ENCODE measurements at places on chromosomes 2 and 18. TPM values are rescaled to one million over a fixed set of nuclear protein-coding genes. Genes with fewer than 3 reads are reported as not detected.

The RESP18 gene
- total RNA-seq, result not detected

GRCh38 chr18:11343096-11343495, 193.7 kb upstream of the PIEZO2 start:
- DNase-seq, result no peak

DNA sequence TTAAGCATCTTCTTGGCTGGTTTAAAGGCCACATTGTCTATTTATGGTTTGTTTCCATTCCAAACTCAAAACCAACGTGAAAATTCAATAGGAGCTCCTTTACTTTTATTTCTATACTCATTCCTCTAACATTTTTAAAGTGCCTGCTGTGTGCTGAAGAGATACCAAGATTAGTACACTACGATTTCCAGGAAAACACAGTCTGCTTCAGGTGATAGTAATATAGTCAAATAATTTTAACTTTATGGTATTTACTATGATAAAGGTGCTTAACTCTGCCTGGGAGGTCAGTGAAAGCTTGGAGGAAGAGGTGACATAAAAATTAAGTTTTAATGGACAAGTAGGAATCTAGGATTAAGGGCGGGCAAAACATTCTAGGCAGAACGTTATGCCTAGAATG, 121.4 kb downstream of the KIAA1328 start:
- no peak for DNase-seq

The FASTKD2 gene
- total RNA-seq, result 33.7 TPM

DNA sequence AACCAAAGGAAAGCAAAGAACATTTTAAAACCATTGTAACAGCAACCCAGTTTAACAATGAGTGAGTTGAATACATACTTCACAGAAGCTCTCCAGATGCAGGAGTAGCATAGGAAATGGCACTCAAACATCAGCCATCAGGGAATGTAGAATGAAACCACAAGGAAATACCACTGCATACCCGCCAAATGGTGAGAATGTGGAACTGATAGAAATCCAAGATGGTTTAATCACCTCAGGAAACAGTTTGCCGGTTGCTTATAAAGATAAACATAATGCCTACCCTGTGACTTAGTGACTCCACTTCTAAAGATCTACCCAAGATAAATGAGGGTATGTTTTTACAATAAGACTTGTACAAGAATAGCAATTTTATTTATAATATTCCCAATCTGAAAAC, 132.0 kb downstream of the GALNT1 start:
- no peak for DNase-seq

DNA sequence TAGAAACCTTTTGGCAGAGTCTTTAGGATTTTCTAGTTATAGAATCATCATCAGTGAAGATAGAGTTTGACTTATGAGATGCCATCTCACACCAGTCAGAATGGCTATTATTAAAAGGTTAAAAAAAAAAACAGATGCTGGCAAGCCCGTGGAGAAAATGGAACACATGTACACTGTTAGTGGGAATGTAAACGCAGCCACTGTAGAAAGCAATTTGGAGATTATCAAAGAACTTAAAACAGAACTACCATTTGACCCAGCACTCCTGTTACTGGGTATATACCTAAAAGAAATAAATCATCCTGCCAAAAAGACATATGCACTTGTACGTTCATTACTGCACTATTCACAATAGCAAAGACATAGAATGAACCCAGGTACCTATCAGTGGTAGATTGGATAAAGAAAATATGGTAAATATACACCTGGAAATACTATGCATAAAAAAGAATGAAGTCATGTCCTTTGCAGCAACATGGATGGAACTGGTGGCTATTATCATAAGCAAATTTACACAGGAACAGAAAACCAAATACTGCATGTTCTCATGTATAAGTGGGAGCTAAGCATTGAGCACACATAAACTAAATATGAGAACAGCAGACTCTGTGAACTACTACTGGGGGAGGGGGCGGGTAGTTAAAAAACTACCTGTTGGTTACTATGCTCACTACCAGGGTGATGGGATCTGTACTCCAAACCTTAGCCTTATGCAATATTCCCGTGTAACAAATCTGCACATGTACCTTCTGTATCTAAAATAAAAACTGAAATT, 279.0 kb downstream of the KIAA1328 start:
- no peak for DNase-seq

DNA sequence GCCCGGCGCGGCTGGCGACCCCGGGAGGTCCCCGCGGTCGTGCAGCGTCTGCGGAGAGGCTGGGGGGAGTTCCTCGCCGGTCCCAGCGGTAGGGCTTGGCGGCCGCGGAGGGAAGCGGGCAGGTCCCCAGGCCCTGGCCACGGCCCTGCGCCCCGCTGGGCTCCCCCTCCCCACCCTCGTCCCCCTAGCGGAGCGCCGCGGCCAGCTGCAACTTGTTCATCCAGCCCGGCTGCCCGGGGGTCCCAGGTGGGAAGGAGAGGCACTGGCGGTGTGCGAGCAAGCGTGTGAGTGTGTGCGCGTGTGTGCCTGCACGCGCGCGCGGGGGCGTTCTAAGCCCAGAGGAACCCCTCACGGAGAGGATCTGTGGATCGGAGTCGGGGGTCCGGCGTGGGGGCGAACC, 1.3 kb downstream of the PTPRM start:
- peak; percentile 7 for DNase-seq

- DNase-seq, result no peak
These were observed 538.5 kb downstream of the ZEB2 start for GRCh38 chr2:143981428-143981827.

DNA sequence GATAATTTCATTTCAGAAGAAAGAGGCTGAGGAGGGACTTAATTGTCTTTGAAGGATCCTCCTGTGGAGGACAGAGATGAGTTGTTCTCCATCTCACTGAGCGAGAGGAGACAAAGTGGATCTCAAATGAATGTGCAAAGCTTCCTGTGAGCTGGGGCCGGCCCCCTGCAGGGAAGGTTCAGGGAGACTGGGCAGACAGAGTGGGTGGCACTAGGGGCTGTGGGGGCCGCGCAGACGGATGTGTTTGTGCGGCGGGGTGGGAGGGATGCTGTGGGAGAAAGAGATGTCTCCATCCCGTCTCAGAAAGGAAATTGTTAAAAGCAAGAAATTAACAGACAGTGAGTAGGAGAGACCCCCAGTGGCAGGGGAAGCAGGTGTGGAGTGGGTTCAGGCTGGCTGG, 29.1 kb downstream of the KLHL29 start:
- no peak for DNase-seq

The SLC19A3 gene
- not detected for total RNA-seq

- DNase-seq, result no peak
These were observed 41.0 kb downstream of the ROCK2 start for GRCh38 chr2:11303290-11304013.

The MBP gene
- 41.5 TPM for total RNA-seq

DNA sequence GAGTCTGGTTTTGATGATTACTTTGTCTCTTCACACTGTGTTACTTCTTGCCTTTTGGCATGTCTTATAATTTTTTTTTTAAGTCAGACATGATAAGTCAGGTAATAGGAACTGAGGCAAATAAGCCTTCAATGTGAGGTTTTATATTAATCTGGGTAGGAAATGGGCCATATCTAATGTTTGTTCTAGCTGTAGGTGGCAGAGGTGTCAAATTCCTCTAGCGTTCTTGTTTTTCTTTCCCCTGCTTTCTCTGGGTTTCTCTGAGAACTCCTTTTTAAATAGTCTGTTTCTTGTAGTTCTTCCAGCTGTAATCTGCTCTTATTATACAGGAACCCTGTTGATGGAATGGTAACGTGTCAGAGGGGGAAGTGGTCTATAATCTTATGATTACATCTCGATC, 5.7 kb downstream of the SP140 start:
- DNase-seq, result no peak

DNA sequence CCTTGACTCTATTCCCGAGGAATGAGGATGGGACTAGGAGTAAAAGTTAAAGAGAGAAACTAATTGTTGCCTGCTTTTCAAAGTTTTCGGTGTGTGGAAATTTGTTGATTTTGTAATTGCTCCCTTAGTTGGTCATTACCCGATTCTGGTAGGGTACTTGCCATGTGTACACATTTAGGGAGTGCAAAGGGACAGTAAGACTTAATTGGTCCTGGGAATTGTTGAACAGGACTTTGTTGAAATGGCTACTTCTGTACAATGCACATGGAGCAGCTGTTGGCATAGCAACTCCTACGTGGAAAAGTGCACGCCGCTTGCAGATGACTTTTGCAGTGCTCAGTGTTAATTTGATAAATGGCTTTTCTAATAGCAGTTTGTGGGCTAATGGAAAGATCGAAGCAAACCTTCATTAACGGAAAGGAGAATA, 22.9 kb downstream of the EPAS1 start:
- no peak for DNase-seq

DNA sequence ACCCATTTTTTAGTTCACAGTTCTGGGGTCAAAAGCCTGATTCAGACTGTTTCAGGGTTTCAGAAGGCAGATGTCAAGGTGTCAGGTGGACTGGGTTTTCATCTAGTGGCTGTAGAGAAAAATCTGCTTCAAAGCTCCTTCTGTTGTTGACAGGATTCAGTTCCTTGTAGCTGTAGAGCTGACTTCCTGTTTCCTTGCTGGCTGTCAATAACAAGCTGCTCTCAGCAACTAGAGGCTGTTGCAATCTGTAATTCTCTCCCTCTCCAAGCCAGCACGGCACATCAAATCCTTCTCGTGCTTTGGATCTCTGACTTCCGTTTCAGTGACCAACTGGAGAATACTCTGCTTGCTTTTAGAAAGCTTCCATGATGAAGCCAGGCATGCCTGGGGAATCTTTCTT, 179.4 kb downstream of the DOK6 start:
- DNase-seq, result peak; percentile 3

The RNF149 gene
- total RNA-seq, result 53.2 TPM

DNA sequence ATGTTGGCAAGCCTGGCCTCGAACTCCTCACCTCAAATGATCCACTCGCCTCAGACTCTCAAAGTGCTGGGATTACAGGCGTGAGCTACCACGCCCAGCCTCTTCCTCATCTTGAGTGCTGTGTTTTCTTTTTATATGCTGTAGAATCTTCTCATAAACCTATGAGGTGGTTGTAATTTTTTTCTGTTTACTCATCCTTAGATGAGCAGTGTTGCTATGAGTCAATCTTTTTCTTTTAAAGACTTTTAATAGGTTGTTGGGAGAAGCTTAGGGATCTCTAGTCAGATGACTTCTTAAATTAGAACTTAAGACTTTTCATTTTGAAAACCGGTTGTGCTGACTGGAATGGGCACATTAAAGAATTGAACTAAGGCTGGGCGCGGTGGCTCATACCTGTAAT, 8.7 kb upstream of the AAK1 start:
- no peak for DNase-seq

The TUBA3E gene
- total RNA-seq, result not detected

- DNase-seq, result no peak
These were observed 23.4 kb upstream of the SOX11 start for GRCh38 chr2:5668682-5669250.

DNA sequence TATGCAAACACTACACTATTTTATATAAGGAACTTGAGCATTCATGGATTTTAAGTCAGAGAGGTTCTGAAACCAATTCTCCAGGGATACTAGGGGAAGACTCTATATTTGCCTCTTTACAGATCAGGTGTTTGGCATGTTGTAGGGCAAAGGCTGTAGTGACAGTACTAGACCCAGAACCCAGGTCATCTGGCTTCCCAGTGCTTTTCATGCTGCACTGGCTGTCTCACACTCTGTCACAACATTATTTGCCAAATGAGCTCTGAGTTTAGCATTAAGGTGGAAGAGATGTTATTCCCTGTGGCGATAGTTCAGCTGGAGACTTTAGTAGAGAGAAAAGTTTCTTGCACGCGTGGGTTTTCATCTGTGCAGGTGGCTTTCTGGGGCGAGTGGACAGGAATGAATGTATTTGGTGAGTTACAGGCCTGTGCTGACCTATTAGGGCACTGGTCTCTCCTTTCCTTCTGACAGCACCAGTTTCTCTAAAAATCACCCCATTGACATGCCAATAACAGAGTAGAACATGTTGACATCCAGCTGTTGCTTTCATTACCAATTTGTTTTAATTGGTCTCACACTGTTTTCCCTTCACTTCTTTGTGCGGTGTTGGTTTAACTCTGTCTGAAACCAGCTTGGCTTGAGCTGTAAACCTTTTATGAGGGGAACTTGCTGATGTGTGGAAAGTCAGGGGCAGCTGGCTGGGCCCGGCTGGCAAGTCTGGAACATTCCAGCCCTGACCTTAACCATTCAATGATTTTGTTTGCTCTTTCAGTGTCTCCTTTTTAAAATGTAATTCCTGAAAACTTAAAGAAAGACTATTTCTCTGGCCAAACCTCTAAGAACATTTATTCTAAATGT, 643.0 kb upstream of the FAM98A start:
- DNase-seq, result no peak

- no peak for DNase-seq
These were observed 146.4 kb downstream of the DYSF start for GRCh38 chr2:71599646-71600236.

- no peak for DNase-seq
These were observed 49.9 kb downstream of the KDM3A start for GRCh38 chr2:86491088-86491487.

GRCh38 chr2:232459419-232460035, 3.6 kb downstream of the ALPI start:
- DNase-seq, result no peak

DNA sequence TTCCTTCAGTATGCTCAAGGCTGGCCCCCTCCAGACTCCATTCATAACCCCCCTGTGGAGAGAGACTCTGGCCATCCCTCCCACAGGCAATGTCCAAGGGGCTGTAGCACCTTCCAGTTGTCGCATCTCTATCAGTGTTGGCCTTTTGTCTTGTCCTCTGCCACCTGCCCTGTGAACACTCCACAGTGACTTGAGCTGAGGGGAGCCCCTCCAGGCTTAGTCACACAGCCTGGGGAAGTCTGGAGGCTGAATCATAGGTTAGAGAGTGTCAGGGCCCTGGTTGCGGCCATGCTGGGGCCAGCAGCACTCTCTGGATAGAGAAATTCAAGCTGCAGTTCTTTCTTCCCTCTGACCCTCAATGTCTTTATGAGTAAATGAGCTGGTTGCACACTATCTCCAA, 64.7 kb downstream of the GYPC start:
- DNase-seq, result peak; percentile 29

DNA sequence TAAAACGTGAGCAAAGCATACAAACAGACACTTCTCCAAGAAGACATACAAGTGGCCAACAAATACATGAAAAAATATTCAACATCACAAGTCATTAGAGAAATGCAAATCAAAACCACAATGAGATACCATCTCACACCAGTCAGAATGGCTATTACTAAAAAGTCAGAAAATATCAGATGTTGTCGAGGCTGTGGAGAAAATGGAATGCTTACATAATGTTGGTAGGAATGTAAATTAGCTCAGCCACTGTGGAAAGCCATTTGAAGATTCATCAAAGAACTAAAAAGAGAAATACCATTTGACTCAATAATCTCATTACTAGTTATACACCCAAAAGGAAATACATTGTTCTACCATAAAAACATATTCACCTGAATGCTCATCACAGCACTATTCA, 825.7 kb downstream of the SUCLG1 start:
- DNase-seq, result no peak

DNA sequence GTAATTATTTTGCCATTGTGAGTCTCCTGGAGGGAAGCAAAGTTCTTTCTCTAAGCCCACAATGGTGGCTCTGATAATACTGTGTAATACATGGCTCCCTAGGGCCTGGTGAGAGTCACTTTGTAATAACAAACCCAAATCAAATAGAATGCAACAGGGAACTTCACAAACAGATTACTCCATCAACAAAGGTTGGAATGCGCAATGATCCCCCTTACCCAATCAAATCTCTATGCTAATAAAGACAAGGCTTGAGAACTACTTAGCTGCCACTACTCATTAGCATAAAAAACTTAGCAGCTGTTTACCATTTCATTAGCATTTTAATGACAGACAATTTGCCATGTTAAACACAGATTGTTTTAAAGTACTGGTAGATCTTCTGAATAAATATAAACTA, 285.6 kb upstream of the SESTD1 start:
- no peak for DNase-seq

Data from activated CD8-positive, alpha-beta T cell treated with anti-CD3 and anti-CD28 coated beads for 36 hours (primary cell).